ENCODE measurements at places on chromosomes 13 and 19.

GRCh38 chr13:88068975-88069374 lies 397.8 kb downstream of the SLITRK5 start:
- peak; percentile 15 for DNase-seq

DNA sequence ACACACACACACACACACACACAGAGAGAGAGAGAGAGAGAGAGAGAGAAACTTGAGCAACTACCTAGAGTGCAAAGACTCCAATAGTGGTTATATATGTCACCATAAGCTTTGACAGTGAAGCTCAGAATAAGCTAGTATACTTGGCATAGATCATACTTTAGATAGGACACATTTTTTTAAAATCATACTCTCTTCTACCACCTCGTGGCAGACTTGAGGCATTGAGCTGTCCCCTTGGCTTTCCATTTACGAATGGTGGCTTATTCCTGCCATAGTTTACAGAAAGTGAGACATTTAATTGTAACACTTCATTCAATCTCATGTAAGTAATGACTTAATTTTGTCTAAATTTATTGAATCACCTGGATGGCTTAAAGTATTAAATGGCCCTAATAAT lies 108.2 kb downstream of the EDNRB start:
- DNase-seq: no peak

DNA sequence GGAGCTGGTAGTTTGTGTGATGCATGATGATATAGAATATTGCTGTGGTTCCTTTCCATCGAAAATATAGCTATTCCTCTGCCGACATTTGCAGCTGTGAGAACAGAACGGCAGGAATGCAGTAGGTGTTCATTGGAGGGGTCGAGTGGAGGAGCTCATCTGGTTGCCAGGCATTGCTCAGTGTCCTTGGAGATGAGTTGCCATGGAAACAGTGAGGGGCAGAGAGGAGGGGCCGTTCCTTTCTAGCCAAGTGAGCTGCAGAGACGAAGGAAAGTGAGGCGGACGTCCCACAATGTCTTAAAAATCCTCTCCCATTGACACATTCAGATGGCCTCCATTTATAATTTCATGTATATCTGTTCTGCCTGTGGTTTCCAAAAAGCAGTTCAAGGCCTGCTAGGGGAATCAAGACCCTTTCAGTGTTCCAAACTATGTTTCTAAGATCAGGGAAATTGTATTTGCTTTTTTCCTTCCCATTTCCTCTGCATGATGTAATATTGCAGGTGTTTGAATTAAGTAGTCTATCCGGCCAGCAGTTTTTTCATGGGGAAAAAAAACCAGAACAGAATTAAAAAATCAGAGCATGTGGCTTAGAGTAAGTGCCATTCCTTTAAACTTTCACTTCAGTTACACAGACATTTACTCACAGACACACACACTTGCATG lies 41.2 kb upstream of the ZNF835 start:
- peak; percentile 56 for DNase-seq

DNA sequence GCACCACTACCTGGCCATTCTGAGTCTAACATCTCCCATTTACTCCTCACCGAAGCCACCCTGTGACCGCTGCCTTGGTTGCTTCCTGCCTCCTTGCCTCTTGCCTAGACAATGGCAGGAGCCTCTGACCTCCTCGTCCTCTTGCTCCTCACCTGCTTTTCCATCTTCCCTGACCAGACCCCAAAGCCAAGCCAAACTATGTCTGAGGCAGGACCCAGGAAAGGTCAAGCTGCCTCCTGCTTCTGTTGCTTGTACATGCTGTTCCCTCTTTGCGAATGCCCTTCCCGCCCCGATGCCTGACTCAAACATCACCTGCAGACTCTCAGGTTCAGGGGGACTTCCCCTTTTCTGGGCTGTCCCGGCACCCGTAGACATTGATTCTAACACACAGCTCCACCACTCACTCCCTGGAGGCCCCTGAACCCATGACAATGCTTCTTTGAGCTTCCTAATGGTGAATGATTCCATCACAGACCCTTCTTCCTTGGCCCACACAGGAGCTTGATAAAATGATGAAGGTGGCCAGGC lies 60.8 kb downstream of the F2RL3 start:
- no peak for DNase-seq

- no peak for DNase-seq
These were observed 941.3 kb upstream of the PCDH20 start for GRCh38 chr13:62356977-62357376.

DNA sequence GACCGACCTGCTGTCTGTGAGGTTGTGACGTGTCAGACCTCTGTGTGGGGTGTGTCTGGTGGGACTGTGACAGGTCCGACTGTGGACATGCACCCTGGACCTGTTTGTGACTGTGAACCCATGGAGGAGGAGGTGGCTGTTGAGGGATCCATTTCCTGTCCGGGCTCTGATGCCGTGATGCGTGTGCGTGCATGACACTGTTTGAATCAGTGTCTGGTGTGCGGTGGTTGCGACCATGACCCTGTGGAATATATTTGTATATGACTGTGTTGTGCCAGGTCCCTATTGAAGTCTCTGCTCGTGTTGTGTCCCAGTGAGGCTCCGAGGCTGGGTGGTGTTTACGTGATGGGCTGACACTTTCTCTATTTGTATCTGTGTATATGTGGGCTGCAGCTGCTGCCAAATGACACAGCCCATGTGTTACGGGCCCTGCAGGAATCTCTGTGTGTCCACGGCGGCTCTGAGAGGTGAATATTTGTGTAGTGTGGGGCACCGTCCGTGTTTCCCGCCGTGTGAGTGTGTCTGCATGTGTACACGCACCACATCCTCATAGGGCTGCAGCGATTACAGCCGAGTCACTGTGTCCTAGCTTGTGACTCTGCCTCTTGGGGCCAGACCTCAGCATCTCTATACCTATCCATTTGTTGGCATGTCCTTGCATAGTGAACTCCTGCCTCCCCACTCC lies 18.3 kb downstream of the CCDC97 start:
- no peak for DNase-seq

DNA sequence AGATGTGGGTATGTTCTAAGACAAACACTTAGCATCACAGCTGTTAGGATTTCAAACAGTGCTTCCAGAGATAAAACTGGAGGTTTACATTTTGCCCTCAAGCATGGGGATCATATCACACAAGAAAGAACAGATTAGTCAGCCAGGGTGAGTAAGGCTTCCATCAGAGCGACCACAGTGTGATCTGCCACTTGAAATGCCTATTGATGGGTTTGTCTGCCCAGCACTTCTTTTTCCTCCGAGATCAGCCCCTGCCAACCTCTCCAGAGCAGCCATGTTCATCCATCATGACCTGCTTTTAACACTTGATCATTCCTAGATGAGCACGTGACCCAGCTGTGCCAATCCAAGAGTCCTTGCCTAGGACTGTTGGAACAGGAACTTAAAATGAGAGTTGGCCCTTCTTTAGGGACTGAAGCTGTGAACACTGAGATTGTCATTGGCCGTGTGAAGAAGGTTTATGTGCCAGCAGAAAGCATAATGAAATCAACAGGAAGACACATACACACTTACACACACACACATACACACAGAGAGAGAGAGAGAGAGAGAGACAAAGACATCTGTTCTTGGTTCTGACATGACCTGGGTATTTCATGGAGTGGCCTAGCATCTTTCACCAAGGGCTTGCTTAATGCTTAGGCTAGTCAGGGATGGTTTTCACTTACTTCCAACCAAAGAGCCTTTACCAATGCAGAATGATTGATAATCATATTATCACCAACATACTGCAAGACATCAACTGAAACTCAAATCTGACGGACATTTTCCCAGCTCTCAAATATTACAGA lies 5.2 kb upstream of the CEBPG start:
- no peak for DNase-seq

- peak; percentile 18 for DNase-seq
These were observed at the start of gene FXYD5 for GRCh38 chr19:35154525-35155406. Gene FXYD5 (plus strand): TSS chr19:35154735. CDS start chr19:35155551, 816 bp downstream.

- DNase-seq: peak; percentile 30
These were observed at the start of gene MYH14 for GRCh38 chr19:50203281-50204080. Gene MYH14 (plus strand): TSS chr19:50203622. CDS start chr19:50210366, 6,744 bp downstream.

DNA sequence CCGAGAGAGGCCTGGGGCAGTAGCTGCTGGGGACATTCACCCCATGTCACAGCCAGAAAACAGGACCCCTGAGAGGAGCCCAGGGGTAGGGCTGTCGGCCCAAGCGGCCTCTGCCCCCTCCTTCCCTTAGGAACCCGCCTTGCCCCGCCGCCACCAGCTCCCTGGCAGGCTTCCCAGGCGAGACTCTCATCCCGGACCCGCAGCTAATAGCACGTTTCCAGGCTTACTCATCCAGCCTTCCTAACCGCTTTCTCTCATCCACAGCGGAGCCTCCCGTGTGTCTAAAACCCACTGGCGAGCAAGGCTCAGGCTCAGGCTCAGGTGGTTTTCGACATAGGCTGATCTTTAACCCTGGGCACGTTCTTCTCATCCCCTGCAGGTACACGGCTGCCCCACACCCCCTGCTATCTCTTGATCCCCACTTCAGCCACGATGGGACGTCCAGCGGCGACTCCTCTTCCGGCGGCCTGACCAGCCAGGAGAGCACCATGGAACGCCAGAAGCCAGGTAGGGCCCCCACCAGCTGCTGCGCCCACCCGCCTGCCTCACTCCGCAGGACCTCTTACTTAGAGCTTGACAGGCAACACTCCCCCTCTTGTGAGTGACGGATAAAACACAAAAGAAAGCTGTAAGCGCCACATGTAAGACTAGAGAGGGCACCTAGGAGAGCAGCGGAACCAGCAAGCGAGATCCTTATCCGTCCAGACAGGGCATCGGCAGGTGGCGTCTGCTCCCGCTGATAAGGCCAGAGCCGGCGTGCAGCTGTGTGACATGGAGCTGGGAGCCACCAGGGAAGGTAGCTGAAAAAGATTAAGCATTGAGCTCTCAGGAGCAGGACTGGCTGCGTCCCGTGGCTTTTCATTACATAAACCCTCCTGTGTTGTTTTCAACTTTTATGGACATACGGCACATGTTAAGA lies 71.3 kb downstream of the DPF1 start:
- no peak for DNase-seq

DNA sequence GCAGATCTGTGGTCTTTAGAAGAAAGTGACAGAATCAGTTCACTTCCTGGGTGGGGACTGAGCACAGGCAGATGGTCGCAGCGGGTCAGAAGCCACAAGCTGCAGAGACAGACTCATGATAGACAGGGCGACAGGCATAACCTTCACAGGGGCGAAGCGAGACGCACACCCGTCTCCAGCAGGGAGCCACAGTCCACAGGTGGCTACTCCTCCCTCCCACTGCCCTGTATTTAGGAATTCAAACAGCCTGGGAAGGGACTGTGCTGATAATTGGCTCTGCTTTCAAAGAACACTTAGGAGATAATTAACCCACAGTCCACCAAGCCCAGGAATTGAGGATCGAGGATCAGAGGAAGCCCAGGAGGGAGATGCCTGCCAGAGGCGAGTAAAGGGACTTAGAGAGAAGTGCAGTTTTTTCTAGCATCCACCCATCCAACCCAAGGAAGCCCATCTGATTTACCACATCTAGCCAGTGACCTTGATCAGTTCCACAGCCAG lies 23.2 kb downstream of the RFX2 start:
- DNase-seq: peak; percentile 88

DNA sequence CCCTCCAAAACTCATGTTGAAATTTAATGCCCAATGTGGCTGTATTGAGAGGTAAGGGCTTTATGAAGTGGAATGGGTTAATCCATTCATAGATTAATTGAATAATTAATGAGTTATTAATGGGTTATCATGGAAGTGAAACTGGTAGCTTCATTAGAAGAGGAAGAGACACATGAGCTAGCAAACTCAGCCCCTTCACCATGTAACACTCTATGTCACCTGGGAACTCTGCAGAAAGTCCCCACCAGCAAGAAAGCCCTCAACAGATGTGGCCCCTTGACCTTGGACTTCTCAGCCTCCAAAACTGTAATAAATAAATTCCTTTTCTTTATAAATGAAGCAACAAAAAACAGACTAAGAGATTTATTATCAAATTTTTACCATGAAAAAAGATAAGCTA lies 223.5 kb downstream of the KLF12 start:
- no peak for DNase-seq

GRCh38 chr19:32902448-32902847 lies 32.9 kb upstream of the SLC7A9 start:
- no peak for DNase-seq

- DNase-seq: no peak
These were observed 772 bp downstream of the FAM174C start for GRCh38 chr19:1275976-1276627.

- no peak for DNase-seq
These were observed 1775.1 kb upstream of the PCDH20 start for GRCh38 chr13:63190742-63191141.

GRCh38 chr19:28899703-28900102 lies 313.2 kb downstream of the UQCRFS1 start:
- no peak for DNase-seq

GRCh38 chr13:48527955-48528354 lies 4.9 kb downstream of the RCBTB2 start:
- no peak for DNase-seq

DNA sequence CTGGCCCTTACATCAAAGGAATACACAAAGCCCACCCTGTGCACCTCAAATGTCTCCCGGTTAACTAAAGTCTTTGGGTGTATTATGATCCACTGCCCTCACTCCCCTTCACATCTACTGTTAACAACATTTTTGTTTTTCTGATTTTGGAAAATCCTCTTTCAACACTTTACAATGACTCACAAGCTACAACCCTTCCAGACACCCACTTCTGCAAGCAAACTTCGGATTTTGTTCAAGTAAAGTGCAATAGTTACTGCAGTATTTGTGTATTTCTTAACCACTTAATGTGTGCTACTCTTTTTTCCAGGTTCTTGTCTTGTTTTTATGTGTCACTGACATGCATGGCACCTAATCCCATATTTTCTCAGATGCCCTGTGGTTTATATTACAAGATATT lies 101.1 kb downstream of the EDNRB start:
- no peak for DNase-seq

- peak; percentile 73 for DNase-seq
These were observed 61.8 kb downstream of the URI1 start for GRCh38 chr19:30003866-30004265.

DNA sequence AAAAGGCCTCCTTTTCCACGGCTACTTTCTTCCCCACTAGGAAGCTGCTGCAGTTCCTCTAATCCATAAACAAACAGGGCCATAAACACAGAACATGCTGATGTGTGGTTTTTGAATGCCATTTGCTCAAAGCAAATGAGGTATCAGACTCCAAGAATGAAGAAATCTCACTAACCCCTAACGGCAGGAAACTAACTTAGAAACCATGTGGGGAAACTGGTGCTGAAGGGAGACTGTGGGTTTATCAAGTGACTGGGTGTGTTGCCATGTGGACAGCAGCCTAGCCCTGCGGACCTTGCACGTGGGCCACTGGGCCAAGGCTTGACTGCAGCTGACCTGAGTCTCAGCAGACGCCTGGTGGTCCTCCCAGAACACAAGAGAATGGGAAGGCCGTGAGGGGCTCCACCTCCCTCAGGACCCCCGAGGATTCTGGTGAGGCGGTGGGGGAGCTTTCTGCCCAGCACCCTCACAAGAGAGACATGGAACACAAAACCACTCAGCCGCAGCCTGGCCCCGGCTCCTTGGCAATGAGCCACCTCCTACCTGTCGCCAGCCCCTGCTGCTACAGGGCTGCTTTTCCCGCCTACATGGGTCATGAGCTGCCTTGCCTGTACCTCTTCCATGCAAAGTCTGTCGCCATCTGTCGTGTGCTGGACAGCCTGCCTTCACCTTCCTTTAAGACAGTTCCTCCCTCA lies 10.6 kb downstream of the SLC15A1 start:
- DNase-seq: no peak

- no peak for DNase-seq
These were observed 69.0 kb upstream of the DOCK9 start for GRCh38 chr13:99046851-99047250.

All from NCI-H1417 (cell line).